ENCODE measurements at places on chromosomes 3 and 15.

DNA sequence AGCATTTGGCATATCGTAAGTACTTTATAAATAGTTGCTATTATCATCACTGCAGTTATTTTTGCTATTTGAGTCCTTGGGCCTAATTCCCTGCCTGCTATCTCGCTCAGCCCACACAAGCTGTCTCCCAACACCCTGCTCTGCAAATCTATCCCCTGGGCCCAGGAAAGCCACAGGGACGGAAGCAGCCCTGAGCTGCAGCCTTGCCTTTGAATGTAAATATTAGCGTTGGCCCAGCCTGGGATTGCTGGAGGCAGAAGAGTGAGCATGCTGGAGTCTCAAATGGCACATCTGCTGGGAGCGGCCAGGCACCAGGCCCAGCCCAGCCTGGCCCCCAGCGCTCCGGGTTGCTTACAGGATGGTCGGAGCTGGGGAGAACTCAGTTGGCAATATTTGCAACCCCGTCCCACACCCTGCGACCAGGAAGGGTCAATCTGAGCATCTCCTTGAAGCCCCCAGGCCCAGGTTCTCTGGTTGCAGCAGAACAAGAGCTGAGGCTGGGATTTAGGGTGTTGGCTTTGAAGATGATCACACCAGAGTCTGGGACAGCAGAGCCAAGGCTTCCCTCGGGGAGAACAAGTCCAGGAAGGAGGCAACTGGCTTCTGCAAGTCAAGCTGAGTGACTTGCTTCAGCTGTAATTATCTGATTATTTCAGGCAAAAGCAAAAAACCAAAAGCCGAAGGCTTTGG lies 529.6 kb downstream of the SHQ1 start:
- DNase-seq = no peak

DNA sequence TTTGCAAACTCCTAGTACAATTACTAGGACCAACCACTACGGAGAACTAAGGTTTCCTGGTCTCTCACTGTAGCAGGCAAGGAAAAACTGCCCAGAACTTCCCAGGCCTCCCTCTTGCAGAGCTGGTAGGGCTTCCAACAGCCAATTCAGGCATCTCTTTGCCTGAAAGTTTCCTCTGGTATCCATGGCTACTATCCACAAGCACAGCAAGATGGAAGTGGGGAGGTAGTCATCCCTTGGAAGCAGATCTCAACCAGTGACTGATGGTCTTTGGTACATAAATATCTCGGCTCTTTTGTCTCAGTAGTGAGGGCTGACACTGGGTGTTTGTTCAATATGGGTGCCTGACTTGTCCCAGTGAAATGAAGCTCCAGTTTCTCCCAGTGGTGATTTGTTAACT lies 201.3 kb upstream of the MRPL3 start:
- no peak for DNase-seq

- DNase-seq = no peak
Measured at GRCh38 chr15:58877999-58878825, 55.3 kb downstream of the SLTM start.

DNA sequence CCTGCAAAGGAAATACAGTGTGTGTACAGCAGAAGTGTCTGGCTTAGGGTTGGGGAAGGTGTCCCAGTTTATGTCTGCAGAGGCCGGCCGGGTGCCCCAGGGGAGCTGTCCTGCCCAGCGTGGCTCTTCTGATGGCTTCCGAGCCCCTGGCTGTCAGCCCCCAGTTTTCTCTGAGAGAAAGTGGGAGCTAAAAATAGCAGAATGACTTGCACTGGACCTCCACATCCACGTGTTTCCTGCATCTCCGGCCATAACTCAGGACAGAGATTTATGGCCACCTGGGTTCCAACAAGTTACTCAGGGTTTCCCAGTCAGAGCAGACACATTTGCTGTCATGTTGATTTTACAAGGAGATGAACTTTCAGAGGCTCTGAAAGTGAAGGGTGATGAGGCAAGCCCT lies 192.0 kb downstream of the ATP10A start:
- no peak for DNase-seq

DNA sequence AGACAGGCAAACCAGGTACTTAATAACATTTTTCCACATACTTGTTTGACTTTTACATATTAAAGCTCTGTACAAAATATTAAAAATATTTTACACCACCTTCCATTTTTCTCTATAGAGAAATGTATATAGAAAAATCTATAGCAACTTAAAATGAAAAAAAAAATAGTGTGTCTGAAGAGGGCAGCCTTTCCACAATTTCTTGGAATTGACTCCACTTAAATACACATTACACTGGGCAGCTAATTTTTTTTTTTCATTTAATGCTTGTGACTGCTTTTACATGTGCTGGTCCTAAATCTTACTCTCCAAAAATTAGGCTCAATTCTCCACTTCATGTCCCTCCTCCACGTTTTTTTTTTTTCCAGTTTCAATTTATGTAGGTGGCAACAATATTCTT lies 427.0 kb upstream of the RBMS3 start:
- DNase-seq = no peak

GRCh38 chr3:50190936-50191660 lies at the start of gene GNAT1:
GNAT1 (plus strand) TSS chr3:50191610; CDS start chr3:50191726, 116 bp downstream.
- peak; percentile 36 for DNase-seq

GRCh38 chr3:140942221-140943104 lies 827 bp downstream of the SLC25A36 start:
- peak; percentile 18 for DNase-seq

- DNase-seq = no peak
Measured at GRCh38 chr3:66115858-66116654, 77.3 kb upstream of the MAGI1 start.

- DNase-seq = no peak
Measured at GRCh38 chr3:40852712-40853111, 328.0 kb downstream of the ZNF621 start.

DNA sequence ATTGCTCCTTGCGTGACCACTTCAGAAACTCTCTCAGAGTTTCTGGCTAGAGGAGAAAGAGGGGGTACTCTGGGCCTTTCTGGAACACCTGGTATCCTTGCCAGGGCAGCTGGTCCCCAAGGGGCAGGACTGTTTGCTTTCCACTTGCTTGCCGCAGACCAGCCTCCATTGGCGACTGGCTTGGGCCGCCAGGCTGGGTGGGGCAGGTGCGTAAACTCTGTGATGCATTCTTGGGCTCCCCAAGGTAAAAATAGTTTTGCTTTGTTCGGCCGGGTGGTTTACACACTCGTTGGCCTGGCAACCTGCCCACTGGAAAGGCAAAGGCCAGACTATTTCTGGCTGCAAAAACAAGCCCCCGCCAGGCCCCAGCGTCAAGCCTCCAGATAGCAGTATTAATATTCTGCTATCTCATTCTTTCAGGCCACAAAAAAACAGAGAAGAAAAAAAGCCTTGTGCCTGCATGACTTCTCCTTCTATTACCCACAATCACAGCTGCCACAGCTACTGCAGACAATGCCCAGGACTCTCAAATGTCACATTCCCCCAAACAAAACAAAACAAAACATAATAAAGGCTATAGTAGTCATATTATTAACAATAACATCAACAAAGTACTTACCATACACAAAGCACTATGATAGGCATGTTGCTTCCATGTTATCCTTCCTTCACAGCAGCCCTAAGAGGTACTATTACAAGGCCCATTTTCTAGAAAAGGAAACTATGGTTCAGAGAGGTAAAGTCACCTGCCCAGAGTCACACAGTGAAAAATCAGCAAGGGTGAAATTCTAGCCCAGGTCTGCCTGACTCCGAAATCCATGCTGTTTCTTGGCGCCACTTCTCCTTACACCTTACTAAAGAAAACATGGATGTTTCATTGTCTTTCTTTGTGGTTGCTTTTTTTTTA lies 14.0 kb upstream of the SSUH2 start:
- DNase-seq = no peak

- no peak for DNase-seq
Measured at GRCh38 chr3:37907906-37908305, 46.2 kb downstream of the CTDSPL start.

GRCh38 chr15:56217341-56217740 lies 26.3 kb downstream of the RFX7 start:
- DNase-seq = no peak
